CD4-positive, alpha-beta T cell treated with Interleukin-17A for 1 hour (primary cell): ENCODE measurements at places on chromosomes 13 and 19.
A peak's percentile ranks its signal among the peaks of the same experiment; 100 is the strongest.

GRCh38 chr13:107211073-107211472 lies 643.1 kb upstream of the ARGLU1 start:
- peak; percentile 19 for DNase-seq

GRCh38 chr13:26653310-26653709 lies 95.8 kb downstream of the WASF3 start:
- DNase-seq, result no peak

- DNase-seq, result no peak
Measured at GRCh38 chr19:12095111-12095790, 30.7 kb downstream of the ZNF844 start.

GRCh38 chr19:2080336-2080988 lies 15.7 kb downstream of the MOB3A start:
- DNase-seq, result no peak

GRCh38 chr19:4267101-4267900 lies 11.8 kb upstream of the SHD start:
- peak; percentile 55 for DNase-seq

- peak; percentile 61 for DNase-seq
Measured at GRCh38 chr13:23966691-23967615, 69.7 kb upstream of the C1QTNF9B start.

GRCh38 chr19:47110521-47111005 lies 3.0 kb downstream of the ZC3H4 start:
- DNase-seq, result peak; percentile 70

- DNase-seq, result no peak
Measured at GRCh38 chr19:8452446-8453123, 7.8 kb downstream of the HNRNPM start.
